Left cardiac atrium (tissue), 4 donors: ENCODE measurements at places on chromosomes 13 and 19. TPM values are rescaled to one million over a fixed set of nuclear protein-coding genes. Genes with fewer than 3 reads are reported as not detected.

GRCh38 chr13:91400063-91400399 is 1.6 kb downstream of the GPC5 start:
- no peak for DNase-seq

DNA sequence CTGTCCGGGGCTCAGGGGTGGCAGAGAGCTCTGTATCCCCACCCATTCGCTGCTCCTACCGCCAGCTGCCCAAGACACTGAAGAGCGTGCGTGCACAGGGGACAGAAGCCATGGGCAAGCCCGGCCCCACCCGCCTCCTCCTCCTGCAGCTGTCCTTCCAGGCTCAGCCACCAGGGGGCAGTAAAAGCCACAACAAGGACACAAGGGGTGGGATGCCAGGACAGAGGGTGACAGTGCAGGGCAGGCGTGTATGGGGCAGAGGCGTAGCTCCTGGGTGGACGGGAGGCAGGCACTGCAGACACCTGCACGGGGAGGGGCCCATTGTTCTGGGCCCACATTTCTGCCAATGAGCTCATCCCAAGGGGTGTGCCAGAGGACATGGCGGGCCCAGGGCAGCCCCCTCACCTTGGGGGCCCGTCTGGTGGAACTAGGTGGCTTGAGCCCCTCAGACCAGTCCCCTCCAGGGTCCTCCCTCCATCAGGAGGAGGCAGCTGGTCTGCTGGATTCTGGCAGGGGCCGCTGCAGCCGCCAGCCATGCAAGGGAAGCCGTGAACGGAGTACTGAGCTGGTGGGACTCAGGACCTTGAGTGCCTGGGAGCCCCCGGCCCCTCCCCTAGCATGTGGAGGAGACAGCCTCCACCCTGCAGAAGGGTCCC is 61.2 kb downstream of the MLLT1 start:
- DNase-seq: peak; percentile 91

DNA sequence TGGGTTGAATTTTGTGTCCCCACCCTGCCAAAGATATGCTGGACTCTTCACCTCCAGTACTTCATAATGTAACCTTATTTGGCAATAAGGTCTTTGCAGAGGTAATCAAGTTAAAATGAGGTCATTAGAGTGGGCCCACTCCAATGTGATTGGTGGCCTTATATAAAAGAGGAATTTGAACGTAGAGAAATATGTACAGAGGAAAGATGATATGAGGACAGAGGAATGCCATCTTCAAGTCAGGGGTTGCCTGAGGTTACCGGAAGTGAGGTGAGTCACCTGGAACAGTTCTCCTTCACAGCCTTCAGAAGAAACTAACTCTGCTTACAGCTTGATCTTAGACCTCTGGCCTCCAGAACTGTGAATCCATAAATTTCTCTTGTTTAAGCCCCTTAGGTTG is 69.9 kb downstream of the GPC5 start:
- no peak for DNase-seq

GRCh38 chr19:13181747-13182388 is 31.7 kb downstream of the IER2 start:
- DNase-seq: peak; percentile 79

GRCh38 chr13:25281193-25281934 is 5.9 kb downstream of the MTMR6 start:
- no peak for DNase-seq

DNA sequence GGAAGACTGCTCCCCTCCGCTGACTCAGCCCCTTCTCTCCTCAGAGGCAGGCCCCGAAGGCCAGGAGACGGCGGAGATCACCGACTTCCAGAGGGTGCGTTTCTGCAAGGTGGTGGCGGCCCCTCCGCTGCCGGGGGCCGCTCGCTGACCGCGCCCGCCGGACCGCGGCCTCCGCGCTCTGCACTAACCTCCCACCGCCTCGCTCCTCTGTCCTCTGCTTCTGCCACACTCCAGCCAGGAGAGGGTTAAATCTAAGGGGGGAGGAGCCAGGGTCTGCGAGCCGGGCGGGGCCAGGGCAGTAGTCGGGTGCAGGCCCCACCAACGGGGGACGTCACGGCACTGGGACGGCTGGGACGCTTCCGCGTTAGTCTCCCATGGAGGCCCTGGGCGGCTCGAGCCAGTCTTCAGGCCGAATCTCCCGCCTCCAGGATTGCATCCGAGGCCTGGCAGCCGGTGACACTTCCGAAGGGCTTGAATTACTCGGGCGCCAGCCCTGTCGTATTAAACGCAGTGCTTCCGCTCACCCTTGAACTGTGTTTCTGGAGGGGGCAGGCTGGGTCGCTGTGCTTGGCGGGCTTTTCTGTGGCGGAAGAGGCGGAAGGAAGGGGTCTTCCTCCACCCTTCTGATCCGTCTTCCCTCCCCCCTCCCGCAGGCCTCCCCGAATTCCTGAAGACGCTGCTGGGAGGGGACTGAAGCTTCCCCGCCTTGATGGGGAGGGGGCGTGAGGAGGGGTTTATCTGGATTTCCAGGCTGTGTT is 1.2 kb upstream of the INAFM1 start:
- DNase-seq: peak; percentile 94

DNA sequence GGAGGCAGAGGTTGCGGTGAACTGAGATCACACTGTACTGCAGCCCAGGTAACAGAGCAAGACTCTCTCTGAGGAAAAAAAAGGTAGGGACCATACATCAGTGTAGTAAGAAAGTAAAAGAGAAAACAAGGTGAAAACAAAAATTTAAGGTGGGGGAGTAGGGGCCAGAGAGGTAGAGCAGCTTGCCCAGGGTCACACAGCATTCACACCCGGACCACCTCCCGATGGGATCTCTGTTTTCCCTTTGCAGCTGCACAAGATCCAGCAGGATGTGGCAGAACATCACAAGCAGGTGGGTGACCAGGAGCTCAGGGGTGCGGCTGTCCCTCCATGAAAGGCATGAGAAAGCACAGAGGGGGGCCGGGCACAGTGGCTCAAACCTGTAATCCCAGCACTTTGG is 4.5 kb downstream of the TLE6 start:
- no peak for DNase-seq

DNA sequence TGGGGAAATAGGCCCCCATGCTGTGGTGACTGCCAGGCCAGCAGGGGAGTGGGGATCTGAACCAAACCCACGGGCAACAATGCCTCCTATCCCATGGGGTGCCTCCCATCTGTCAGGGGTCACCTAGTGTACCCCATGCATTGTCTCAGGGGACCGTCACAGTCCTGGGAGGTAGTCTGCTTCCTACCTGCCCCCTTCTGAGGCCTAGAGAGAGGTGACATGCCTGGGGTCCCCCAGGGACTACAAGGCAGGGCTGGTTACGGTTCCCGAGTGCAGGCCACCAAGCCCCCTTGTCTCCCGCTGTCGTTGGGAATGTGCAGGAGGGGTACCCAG is 11.1 kb downstream of the NDUFB7 start:
- DNase-seq: no peak

GRCh38 chr19:40244579-40245317 is 18.3 kb upstream of the CCNP start:
- DNase-seq: no peak

RGL3 gene
- 11.3 TPM for total RNA-seq

MBD3L3 gene
- not detected for total RNA-seq

CGB3 gene
- total RNA-seq: not detected
